ENCODE measurements at places on chromosomes 13 and 19.

DNA sequence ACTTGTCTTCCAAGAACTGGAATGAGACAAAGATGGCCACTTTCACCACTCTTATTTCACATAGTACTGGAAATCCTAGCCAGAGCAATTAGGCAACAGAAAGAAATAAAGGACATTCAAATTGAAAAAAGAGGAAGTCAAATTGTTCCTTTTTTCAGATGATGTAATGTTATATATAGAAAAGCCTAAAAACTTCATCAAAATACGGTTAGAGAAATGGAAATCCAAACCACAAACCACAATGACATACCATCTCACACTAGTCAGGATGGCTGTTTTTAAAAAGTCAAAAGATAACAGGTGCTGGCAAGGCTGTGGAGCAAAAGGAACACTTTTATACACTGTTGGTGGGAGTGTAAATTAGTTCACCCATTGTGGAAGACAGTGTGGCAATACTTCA is 113.3 kb upstream of the SPRY2 start:
- DNase-seq: no peak

GRCh38 chr13:113088691-113089020 is 16.9 kb upstream of the F7 start:
- DNase-seq: no peak

DNA sequence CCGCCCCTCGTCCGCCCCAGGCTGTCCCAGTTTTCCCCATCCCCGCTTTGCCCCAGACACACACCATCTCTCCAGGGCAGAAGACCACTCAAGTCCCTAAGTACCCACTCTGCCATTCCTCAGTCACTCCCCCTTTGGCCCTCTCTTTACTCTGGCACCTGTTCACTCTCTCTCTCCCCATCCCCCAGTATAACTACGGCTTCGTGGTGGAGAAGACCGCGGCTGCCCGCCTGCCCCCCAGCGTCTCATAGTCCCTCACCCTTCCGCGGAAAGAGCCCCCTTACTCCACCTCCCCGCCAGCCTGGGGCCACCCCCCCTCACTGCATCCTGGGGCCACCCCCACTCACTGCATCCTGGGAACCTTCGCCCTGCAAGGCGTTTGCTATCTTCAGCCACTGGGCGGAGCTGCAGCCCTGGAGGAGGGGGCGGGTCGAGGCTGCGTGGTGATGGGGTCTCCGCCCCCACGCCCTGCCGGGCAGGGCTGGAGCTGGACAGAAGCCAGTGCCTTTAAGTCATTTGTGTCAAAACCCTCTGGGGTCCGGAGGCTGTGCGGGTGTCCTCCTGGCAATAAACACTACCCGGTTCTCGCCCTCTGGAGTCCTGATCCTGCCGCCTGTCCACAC is 5.0 kb downstream of the MVB12A start:
- DNase-seq: no peak

DNA sequence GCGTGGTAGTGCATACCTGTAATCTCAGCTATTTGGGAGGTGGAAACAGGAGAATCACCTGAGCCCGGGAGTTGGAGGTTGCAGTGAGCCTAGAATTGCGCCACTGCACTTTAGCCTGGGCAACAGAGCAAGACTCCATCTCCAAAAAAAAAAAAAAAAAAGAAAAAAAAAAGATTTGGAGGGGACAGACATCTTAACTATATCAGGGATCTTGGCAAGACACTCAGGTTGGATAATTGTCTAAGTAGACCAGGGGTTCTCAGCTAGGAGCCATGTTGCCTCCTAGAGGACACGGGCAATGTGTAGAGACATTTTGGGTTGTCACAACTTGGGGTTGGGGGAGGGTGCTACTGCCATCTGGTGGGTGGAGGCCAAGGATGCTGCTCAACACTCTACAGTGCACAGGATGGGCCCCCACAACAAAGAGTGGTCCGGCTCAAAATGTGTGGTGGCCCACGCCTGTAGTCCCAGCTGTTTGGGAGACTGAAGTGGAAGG is 1.9 kb upstream of the ZNF580 start:
- DNase-seq: no peak

- DNase-seq: no peak
Observed at GRCh38 chr13:45402641-45403040, 15.5 kb downstream of the SLC25A30 start.

- DNase-seq: no peak
Observed at GRCh38 chr19:46591254-46591653, 9.9 kb upstream of the CALM3 start.

- DNase-seq: no peak
Observed at GRCh38 chr13:59012731-59013130, 1151.0 kb downstream of the DIAPH3 start.

- DNase-seq: no peak
Observed at GRCh38 chr13:71828564-71828963, 38.4 kb downstream of the DACH1 start.

DNA sequence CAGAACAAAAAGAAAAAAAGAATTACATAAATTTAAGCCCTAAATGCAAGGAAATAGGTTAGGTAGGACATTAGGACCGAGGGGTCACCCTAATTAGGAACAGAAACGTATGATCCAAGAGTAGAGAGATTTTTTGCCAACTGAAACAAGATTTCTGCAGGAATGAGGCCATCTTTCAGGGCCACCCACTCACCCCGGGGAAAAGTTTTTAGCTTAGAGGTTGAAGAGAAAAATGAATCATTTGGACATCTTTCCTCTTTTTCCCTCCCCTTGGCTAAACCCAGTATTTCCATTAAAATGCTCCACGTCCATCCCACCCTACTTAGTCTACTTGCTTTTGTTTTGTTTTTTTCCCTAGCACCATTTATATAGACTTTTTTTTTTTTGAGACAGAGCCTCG is 10.6 kb upstream of the PNMA8A start:
- DNase-seq: no peak

DNA sequence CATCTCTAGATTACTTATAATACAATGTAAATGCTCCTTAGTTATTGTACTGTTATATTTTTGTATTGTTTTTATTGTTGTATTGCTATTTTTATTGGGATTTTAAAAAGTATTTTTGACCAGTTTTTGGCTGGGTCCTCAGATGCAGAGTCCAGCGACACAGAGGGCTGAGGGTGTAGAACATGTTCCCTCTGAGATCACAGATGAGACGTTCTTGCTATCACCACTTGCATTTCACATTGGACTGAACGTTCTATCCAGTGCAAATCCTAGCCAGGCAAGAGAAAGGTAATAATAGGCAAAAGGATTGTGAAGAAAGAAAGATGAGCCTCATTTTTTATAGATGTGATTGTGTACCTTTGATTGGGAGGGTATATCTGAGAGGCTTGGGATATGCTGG is 15.0 kb downstream of the ZSCAN5A start:
- DNase-seq: no peak

DNA sequence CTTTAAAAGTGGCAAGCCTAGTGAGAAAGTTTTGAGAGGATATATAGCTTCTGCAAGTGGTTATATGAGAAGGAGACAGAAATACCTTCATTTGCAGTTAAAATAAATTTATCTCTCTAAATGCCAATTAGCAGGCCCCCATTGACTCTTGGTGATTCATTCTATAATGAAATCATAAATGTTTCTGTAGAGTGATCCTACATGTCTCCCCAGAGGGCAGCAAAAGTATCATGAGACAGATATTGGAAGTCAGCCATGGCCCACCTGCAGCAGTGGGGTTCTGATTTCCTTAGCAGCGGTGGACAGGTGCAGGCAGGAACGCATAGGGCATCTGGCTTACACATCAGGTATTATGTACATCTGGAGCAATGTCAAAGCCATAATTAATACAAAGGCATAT is 385.4 kb upstream of the SLC10A2 start:
- no peak for DNase-seq

DNA sequence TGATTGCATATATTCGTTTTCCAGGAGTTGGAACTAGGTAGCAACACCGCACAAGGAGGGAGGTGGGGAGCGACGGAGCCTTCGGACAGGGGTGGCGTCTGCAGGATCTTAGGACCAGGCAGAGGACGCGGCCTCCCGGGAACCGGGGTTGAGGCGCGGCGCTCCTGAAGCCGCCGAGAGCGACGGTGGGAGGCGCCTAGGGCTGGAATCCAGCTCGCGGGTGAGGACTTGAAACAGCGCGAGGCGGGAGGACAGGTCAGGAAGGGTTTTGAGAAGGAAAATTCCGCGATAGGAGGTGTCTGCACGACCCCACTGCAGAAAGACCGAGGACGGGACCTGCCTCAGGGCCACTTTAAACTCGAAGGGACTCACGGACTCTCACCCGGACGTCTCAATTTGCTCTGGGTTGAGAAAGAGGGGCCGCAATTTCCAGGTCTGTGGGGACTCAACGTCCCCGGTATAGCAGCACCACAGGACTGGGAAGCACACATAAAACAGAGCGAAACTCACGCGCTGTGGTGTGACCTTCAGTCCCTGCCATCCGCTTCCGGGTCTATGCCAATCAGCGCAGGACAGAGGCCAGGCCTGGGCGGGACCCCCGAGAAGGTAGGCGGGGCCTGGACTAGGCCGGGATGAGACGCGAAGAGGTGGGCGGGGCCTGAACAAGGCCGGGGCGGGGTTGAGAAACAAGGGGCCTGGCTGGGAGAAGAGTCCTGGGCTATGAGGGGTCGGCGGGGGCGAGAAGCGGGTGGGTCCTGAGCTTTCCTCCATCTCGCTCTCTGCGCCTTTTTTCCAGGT is at the start of gene ZNF320:
Gene ZNF320 (minus strand): TSS at position 498 of the 798 bp plus-strand sequence. CDS start 7,380 bp downstream, outside the sequence.
- DNase-seq: peak; percentile 76

DNA sequence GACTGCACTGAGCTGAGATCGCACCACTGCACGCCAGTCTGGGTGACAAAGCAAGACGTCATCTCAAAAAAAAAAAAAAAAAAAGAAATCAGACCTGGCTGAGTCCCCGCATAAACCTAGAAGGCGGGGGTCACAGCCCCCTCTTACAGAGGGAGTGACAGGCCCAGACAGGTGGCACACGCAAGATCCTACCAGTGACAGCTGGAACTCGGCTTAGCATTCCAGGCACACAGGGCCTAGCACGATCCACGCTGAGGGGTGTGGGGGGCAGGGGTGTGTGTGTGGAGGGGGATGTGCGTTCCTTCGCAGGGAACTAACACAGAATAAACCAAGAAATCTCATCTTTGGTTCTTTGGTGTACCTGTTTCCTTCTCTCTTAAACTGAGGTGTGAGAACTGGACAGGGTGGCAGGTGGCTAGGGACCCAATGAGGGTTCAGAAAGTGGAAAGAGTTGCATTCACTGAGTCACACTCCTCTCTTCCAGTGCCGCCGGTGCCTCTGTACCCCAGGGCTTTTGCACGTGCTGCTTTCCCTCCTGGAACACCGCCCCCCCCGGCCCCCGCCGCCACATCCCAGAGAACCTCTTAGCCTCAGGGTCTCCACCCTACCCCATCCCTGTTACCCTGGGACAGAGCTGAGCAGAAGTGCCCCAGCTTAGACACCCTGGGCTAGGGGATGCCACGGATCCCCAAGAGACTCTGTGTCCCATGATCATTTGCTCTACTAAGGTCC is 5.0 kb downstream of the SGTA start:
- DNase-seq: no peak

DNA sequence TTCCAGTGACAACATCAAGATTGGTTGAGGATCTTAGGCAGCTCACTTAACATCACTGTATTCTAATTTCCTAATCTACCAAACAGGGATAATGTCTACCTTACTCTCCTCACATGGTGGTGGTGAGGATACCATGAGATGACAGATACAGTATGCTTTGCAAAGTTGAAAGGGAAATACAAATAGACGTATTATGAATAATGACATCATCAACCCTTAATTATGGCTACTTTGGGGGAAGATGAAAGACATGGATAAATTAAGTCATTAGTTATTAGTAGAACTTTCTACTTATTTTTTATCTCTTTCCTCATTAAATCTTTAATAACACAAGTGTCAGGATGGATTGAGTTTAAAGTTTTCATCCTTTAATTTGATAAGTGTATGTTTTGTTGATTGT is 532.5 kb downstream of the KLF12 start:
- DNase-seq: no peak

GRCh38 chr19:14782626-14783409 is 4.5 kb upstream of the ADGRE2 start:
- DNase-seq: no peak

DNA sequence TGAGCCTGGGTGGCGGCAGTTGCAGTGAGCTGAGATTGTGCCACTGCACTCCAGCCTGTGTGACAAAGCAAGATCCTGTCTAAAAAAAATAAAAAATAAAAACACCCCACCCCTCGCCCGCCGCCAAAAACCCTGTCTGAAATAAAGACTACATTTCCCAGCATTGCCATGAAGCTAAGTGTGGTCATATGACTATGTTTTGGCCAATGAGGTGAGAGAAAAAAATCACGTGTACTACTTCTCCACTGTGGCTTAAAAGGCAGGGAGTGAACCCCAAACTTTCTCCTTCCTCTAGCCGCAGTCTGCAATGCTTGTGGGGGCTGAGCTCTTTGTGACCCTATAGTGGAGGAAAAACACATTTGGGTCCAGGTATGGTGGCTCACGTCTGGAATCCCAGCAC is 54.9 kb downstream of the COLGALT1 start:
- DNase-seq: no peak

DNA sequence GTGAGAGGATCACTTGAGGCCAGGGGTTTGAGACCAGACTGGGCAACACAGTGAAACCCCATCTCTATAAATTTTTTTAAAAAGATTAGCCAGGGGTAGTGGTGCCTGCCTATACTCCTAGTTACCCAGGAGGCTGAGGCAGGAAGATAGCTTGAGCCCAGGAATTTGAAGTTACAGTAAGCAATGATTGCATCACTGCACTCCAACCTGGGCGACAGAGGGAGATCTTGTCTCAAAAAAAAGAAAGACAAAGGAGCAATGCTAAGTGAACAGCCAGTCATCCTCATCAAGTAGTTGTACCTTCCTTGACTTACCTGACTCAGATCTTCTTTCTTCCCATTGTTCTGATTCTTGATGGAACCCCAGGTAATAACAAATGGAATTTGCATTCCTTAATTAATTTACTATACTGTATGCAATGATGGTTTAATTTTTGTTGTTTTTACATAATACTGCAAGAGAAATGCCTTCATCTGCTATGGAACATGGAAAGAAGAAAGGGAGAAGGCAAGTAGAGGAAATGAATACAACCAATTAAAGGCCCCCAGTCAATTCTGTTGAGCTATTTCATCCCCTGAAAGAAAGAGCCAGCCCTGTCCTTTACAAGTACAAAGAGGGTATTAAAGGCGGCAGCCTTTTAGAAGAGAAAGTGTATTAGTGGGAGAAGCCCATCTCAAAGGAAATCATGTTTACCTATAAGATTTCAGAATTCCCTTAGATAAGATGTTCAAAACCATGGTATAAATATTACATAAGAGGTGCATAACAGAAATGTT is 316.7 kb downstream of the DIAPH3 start:
- no peak for DNase-seq

- DNase-seq: no peak
Observed at GRCh38 chr13:48210178-48210577, 22.8 kb upstream of the ITM2B start.

GRCh38 chr13:49828453-49828852 is 36.0 kb upstream of the KPNA3 start:
- DNase-seq: no peak

GRCh38 chr19:38247734-38248268 is 8.4 kb downstream of the PPP1R14A start:
- DNase-seq: no peak
